ENCODE measurements at places on chromosomes 4 and X.

GRCh38 chrX:56557376-56557929 is 6.0 kb upstream of the UBQLN2 start:
- no peak for DNase-seq

DNA sequence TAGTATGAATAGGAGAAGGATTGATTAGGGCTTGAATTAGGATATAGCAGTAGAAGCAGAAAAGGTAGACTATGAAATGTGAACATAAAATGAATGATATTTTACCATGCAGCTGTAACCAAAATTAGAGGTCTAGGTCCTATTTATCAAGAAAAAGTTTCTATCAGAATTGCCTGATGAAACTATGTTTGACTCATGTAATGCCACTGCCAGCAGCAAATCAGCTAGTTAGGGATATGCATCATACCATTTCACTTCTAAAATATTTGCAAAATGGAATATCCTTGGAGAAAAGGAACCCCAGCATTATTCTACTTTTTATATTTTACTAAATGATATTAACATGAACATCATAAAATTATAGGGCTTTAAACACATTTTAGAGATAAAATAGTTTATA is 188.4 kb downstream of the WDFY3 start:
- no peak for DNase-seq

DNA sequence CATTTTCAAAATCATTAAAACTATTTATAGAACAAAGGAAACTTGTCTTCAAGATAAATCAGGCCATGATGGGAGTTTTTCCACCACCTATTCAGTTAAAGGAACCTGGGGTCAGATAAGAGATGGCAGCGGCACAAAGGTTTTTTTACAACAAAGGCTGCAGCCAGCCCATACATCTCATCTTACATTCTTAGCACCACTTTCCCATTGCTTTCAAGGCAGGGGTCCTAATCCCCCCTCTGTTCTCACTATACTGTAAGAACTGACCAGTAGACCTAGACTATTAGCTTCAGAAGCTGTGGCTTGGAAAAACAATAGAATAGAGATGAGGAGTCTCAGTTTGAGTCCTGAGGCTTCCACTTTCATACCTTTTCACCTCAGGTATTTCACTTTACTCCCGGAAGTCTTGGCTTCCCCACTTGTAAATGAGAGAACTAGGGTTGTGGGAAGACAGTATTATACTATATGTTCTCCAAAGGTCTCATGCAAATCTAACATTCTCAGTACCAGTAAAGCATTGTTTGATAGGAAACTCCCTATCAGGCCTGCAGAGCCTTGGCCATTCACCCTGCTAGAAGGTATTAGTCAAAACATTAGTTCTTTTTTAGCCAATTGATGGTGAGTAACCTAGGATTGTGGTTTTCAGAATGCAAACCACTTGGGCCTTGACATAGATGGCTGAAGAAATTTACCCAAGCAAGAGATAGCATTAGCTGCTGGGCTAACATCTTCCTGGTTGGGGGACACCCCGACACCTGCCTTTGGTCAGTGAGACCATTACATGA is 182.9 kb upstream of the PBDC1 start:
- no peak for DNase-seq

DNA sequence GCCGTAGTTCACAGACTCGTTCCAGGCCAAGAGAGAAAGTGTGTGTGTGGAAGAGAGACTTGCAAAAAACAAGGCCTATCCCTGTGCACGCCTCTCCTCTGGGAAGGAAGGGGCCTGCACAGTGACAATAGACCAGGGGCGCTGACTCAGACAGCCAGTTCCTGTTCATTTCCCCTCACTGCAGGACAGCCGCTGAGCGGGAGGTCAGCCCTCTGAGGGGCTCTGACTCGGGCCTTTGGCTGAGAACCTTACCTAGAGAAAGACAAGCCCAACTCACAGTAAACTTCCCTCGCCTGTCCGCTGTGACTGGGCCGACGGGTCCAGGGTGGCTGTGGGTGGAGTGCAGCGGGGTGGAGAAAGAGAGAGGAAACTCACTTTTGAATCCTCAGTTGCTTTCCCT is 52.1 kb downstream of the RTL5 start:
- DNase-seq, result no peak

Measured in omental fat pad (tissue), 4 donors.